ENCODE measurements at places on chromosomes 6 and 20.

- DNase-seq = peak; percentile 30
These were observed at the start of gene DSP for GRCh38 chr6:7541175-7542064. TSS of gene DSP (plus strand) at chr6:7541671. CDS start at chr6:7541916, 245 bp downstream.

DNA sequence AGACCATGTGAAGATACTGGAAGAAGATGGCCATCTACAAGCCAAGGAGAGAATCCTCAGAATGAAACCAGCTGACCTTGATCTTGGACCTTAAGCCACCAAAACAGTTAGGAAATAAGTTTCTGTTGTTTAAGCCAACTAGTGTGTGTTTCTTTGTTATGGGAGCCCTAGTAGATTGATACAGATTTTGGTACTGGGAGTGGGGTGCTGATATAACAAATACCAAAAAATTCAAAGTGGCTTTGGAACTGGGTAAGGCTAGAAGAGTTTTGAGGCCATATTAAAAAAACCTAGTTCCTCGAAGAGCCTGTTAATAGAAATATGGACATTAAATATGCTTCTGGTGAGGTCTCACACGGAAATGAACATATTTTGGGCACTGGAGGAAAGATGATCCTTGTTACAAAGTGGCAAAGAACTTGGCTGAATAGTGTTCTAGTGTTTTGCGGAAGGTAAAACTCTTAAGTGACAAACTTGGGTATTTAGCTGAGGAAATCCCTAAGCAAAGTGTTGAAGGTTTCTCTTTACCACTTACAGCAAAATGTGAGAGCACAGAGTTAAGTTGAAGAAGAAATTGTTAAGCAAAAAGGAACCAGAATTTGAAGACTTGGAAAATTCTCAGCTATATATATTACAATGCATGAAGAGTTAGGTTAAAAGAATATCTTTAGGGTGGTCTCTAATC is 55.1 kb upstream of the CD83 start:
- DNase-seq = no peak

DNA sequence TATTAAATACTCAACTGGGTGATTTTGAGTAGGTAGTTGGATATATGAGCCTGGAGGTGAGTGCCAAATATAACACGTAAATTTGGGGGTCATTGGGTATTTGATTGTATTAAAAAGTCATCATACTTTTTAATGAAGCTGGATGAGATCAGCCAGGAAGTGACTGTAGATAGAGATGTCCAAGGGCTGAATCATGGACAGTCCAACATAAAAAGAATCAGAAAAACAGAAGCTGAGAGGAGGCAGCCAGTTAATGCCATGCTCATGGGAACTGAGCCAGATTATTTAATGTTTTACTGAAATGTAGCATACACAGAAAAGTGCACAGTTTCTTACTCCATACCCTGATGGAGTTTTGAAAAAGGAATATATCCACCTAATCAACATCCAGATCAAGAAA is 435.5 kb upstream of the PLCB4 start:
- DNase-seq = no peak

- no peak for DNase-seq
These were observed 604.7 kb upstream of the CITED2 start for GRCh38 chr6:139979021-139979725.

DNA sequence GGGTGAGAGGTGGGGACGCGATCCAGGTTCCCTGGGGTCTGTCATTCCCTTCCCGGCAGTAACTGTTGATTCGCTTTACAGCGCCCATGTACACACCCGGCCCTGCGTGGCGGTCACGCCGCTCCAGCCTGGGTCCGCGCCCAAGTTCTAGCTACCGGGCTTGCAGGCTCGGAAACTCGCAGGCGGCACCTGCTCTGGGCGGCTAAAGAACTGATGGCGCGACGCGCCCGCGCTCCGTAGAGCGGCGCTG is 1.4 kb upstream of the POU3F2 start:
- DNase-seq = peak; percentile 48

GRCh38 chr20:31605902-31606803 is 1.1 kb downstream of the ID1 start:
- peak; percentile 37 for DNase-seq

- no peak for DNase-seq
These were observed 11.5 kb downstream of the ATP9A start for GRCh38 chr20:51756653-51757052.

DNA sequence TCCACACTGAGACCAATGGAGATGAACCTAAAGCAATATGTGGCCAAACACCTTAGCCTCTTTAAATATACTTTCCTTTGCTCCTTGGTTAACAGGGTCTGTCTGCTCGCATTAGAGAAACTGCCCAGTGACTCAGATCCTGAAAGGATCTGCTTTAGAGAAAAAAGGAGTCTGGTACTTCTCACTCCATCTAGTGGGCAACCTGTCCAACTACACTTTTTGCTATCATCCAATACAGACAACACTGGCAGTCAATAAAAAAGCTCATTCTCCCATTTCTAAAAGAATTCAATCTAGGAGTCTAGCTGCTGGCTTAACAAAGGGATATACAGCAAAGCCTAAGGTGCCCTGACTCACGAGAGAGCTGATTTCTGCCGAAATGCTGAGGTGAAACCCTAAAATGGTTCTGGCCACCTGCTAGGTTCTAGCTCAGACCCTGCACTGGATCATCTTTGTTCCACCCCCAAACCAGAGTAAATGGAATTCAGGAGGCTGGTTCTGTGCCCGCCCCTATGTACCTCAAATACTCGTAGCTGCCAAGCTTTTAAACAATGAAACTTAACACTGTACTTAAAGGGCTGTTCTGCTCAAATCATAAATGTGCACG is 11.5 kb downstream of the GNL1 start:
- DNase-seq = no peak

DNA sequence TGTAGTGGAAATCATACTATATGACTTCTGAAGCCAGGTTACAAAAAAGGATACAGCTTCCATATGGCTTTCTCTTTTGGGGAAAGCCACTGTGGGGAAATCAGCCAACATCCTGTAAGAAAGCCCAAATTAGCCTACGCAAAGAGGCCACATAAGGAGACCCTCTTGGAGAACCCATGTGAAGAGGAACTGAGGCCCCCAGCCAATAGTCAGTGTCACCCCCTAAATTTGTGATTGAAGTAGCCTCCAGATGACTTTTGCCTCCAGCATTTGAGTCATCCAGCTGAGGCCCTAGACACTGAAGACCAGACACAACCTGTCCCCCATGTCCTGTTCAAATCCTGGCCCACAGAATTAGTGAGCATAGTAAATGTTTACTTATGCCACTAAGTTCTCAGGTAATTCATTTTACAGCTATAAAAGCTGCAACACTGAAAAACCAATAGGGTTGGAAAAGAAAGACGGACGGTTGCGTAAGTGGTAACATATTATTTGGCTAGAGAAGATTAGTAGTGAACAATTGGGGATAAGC is 60.4 kb downstream of the HMGCLL1 start:
- DNase-seq = no peak

DNA sequence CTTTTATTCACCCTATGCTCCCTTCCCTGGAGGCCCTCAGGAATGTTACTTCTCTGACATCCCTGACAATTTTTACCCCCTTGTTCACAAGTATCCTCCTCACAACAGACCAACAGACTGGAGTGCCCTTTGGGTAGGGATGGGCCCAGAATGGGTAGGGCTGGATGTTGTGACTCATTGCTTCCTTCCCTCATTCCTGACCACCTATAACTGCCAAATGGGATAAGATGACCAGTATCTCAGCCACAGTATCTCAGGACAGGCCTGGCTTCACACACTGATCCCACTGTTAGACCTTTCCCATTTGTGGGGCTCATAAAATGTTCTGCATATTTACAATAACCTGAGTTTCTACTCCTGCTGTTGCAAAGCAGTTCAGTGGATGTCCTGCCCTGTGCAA is 223.0 kb upstream of the LRFN2 start:
- no peak for DNase-seq

GRCh38 chr6:5130135-5130866 is 45.2 kb downstream of the PPP1R3G start:
- DNase-seq = no peak

- no peak for DNase-seq
These were observed 458.0 kb upstream of the SOX4 start for GRCh38 chr6:21135484-21136013.

DNA sequence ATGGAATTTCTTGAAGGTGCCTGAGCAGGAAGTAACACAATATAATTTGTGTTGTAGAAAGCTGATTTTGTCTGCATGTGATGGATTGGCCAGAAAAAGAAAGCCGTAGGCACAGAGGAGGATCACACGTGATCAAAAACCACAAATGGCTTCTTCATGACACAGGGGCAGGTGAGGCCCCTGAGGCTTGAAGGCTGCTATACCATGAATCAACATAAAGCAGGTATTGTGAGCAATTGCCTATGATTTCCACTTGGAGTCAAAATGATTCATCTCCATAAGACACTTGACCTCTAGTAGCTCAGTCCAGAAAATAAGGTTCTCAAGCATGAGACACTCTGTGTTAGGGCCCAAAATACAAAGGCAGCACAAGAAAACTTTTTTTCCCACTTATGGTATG is 42.4 kb upstream of the EYA4 start:
- DNase-seq = no peak

DNA sequence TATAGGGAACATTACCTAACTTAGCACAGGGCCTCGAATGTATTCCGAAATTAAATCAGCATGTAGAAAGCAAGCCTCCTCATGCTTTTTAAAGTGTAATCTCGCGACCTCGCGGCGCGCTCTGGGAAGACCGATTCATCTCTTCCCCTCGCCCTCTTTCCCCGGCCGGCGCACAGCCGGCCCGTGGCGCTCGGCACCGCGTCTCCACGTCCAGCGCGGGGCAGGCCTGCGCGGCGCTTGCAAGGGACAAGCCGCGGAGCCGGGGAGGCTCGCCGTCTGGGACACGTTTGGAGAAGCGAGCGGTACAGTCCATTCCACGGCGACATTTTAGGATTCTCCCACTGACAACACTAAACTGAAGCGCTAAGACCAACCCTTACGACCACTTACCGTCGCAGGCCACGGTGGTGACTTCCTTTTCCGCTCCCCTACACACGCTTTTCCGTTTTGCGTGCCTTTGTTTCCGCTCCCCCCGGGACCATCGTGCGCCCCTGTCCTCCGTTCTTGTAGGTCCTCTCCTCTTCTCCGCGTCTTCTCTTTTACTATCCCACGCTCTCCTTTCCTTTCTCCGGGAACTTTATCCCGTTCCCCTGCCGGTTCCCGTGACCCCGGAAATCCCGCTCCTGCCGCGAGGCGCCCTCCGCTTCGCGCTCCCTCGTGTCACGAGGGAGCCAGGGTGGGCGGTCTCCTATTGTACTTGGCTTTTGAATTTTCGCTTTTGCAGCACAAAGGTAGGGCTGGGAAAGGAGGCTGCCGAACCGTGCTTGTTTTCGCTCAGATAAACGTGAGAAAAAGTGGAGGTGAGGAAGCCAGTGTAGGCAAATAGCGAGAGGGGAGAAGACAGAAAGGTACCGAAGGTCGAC is at the start of gene ECHDC1:
ECHDC1 (minus strand) TSS at position 664 of the 863 bp plus-strand sequence. CDS start 12,581 bp downstream, outside the sequence.
- DNase-seq = peak; percentile 74

DNA sequence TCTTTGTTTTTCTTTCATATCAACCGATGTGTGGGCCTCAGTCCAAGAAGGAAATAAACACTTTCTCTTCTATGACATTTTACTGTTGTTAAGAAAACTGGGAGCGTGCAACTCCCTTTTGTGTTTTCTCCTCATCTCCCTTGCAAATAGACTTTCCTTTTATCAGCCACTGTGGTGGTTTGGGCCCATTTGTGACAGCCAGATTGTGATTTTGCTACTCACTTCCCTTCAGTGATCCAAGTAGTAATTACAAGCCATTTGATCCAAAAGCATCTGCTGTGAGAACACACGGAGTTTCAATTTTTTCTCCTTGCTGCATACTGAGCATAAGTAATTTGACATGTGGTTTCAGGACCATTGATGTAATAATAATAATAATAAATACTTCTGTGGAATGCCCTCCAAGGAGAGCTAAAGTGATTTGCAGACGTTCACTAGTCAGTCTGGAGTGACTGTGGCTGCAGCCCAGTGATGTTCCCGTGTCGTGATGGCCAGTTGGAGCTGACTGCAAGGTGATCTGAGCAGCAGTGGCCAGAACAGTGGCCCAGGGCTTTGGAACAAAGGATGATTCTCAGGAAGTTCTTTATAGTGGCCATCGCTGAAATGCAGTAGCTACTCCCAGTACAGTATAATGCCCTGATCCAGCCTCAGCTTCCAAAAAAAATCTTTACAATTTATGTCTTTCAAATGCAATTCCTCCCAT is 91.9 kb upstream of the CLDN20 start:
- no peak for DNase-seq

DNA sequence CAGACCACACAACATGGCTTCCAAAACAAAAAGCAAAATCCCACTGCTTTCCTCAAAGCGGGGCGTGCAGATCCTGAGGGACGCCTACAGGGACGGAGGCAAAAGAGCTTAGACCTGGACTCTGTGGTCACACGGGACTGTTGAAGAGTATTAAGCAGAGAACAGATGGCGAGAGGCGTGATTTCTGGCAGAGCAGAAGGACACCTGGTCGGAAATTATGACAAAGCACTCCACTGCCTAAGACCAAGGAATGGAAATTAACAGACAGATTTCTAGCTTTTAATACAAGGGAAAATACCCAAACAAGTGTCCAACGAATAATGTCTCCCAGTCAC is 15.4 kb downstream of the CST7 start:
- DNase-seq = no peak

DNA sequence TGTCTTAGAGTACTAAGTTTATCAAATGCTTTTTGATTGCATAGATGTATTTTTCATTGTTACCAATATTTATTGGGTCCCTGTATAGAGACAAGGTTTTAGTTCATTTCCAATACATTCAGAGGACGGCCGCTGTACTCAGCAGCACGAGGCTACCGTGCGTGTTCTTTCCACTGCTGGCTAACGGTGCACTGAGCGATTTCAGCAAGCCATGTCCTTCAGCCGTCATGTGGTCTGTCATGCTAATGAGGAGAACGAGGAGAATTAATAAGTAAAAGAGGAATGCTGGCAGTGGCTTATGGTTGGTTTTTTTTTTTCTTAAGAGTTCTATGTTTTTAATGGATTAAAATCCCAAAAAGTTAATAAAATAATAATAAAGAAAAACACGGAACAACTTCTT is 253.6 kb downstream of the ARID1B start:
- DNase-seq = no peak

GRCh38 chr6:56656466-56656865 is 13.8 kb upstream of the DST start:
- DNase-seq = no peak

DNA sequence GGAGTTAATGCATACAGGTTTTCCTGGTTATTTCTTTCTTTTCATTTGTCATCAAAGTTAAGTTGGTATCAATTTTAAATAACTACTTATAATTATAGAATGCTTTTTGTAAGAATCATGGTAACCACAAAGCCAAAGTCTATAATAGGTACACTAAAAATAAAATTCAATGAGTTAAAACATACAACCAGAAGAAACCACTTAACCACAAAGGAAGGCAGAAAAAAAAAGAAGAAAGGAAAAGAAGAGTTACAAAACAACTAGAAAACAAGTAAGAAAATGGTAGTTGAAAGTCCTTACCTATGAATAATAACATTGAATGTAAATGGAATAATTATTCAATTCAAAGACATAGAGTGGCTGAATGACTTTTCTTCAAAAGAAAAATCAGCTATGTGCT is 45.6 kb downstream of the THBS2 start:
- DNase-seq = no peak

Measured in activated T-cell treated with anti-CD3 and anti-CD28 coated beads, Interleukin-2, amount 50 U/mL, for 1 hour (primary cell).